Panc1 (cell line): ENCODE measurements at places on chromosomes 6 and 20. TPM values are rescaled to one million over a fixed set of nuclear protein-coding genes. Genes with fewer than 3 reads are reported as not detected.
A peak's percentile ranks its signal among the peaks of the same experiment; 100 is the strongest.

The HLA-DMB gene
- total RNA-seq = 0.44 TPM

The BMP7 gene
- 11.5 TPM for total RNA-seq

The SNAP91 gene
- 0.95 TPM for total RNA-seq

GRCh38 chr6:130313206-130313605 lies 52.6 kb upstream of the TMEM200A start:
- no peaks in the 10 kb centered on the region for H3K4me1 ChIP-seq
- no peak overlapping the region for H3K27ac ChIP-seq
- H3K27me3 ChIP-seq = no peaks in the 10 kb centered on the region

DNA sequence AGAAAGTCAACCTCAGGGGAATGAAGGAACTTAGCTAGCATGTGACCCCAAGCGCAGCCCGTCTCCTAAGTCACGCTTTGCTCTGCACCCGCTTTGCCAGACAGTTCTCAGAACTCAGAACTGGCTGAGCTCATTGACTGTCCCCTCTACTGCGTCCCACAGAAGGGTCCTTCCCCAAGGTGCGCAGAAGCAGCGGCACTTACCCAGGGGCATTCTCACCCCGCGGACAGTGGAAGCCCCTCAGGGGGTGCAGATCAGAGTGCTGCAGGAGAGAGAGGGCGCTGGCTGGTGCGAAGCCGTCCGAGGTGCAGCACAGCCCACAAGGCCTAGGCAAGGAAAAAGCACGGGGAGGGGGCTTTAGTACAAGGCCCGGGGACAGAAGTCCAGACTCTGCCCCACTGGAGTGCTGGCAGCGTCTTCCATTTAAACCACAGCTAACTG lies 807 bp downstream of the SNHG17 start:
- H3K36me3 ChIP-seq = peaks cover 30% of the 10 kb centered on the region
- peaks cover 15% of the 10 kb centered on the region for H3K4me1 ChIP-seq
- H3K27ac ChIP-seq = peak overlapping the region; percentile 89
- peak overlapping the region; percentile 97 for H3K4me3 ChIP-seq
- no peaks in the 10 kb centered on the region for H3K27me3 ChIP-seq

DNA sequence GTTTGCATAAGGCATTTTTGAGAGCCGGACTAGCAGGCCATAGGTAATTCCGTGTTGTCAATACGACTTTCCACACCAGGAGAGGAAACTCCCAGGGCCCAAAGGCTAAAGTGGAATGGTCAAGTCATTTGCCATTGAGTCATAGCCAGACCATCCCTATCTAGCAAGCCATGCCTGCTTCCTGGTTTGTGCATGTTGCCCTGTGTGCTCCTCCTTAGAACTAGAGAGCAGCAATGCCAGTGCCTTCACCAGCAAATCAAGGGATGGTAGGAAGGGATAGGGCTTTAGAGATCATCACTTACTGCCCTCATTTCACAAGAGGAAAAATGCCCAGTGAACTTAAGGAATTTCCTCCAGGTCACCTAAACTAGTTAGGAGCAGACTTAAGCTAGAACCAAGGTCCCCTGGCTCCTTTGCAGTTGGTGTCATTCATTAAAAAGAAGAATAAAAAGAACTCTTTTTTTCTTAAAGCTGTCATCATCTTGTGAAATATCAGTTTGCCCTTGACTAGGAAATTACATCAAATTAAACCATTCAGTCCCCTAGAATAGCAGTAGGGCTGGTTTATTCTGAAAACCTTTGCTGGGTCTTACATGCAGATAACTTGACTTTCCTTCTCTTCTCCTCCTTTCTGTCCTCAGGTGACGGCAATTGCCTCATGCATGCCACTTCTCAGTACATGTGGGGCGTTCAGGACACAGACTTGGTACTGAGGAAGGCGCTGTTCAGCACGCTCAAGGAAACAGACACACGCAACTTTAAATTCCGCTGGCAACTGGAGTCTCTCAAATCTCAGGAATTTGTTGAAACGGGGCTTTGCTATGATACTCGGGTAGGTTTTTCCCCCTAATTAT lies 7.4 kb downstream of the TNFAIP3 start:
- H3K27ac ChIP-seq = 0 out of 2 replicates have a peak overlapping the region, but pooled peaks have one; percentile 29
- H3K4me3 ChIP-seq = no peak overlapping the region
- H3K27me3 ChIP-seq = no peaks in the 10 kb centered on the region
- DNase-seq = no peak

GRCh38 chr6:47221565-47221964 lies 88.1 kb downstream of the TNFRSF21 start:
- no peaks in the 10 kb centered on the region for H3K36me3 ChIP-seq
- no peak overlapping the region for H3K4me3 ChIP-seq
- no peaks in the 10 kb centered on the region for H3K27me3 ChIP-seq
- no peak overlapping the region for H3K27ac ChIP-seq
- DNase-seq = no peak
- H3K4me1 ChIP-seq = no peaks in the 10 kb centered on the region

The CLPSL2 gene
- total RNA-seq = 0.57 TPM

The CITED2 gene
- total RNA-seq = 210 TPM
